Fibroblast of skin of back (primary cell): ENCODE measurements at places on chromosomes 6 and 20.

DNA sequence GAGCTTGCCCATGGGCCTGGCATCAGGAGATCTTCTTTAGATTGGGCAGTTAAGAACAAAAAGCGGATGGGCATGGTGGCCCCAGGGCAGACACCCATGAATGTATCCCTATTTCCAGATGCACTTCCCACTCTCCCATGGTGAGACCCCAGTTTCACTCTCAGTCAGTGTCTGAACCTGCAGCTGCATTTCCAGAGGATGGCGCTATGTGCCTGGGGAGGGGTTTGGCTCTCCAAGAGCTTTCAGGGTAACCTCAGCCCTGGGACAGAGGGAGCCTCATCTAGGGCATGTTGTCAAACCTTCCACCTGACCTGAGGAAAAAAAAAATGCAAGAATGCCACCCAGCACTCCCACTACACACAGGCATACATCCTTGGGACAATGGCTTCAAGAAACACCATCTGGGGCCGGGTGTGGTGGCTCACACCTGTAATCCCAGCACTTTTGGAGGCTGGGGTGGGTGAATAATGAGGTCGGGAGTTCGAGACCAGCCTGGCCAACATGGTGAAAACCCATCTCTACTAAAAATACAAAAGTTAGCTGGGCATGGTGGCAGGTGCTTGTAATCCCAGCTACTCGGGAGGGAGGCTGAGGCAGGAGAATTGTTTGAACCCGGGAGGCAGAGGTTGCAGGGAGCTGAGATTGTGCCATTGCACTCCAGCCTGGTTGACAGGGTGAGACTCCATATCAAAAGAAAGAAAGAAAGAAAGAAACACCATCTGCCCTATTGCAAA is 1.9 kb downstream of the CST9L start:
- DNase-seq: no peak

GRCh38 chr6:125962900-125963497 is 6.4 kb downstream of the HINT3 start:
- DNase-seq: no peak

- peak; percentile 8 for DNase-seq
Measured at GRCh38 chr20:48626226-48626937, 201.4 kb downstream of the PREX1 start.

- no peak for DNase-seq
Measured at GRCh38 chr6:49384904-49385303, 78.1 kb downstream of the MMUT start.

DNA sequence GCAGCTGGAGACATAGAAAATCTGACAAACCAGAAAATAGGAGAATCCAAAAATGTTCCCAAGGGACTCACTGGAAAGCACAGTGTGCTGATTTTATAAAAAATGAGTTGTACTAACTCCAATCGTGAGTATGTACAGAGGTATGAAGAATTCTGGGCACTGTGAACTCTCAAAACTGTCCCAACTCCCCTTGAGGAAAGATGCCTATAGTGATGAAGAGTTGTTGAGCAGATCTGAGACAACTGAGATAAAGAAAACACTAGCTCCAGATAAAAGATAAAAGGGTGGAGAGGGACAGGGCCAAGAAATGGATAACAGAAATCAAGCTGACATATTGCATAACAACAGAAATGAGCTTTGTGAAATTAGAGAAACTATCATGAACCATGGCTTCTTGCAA is 481.4 kb downstream of the MAFB start:
- DNase-seq: no peak

GRCh38 chr20:37502654-37503053 is 18.4 kb upstream of the NNAT start:
- no peak for DNase-seq

DNA sequence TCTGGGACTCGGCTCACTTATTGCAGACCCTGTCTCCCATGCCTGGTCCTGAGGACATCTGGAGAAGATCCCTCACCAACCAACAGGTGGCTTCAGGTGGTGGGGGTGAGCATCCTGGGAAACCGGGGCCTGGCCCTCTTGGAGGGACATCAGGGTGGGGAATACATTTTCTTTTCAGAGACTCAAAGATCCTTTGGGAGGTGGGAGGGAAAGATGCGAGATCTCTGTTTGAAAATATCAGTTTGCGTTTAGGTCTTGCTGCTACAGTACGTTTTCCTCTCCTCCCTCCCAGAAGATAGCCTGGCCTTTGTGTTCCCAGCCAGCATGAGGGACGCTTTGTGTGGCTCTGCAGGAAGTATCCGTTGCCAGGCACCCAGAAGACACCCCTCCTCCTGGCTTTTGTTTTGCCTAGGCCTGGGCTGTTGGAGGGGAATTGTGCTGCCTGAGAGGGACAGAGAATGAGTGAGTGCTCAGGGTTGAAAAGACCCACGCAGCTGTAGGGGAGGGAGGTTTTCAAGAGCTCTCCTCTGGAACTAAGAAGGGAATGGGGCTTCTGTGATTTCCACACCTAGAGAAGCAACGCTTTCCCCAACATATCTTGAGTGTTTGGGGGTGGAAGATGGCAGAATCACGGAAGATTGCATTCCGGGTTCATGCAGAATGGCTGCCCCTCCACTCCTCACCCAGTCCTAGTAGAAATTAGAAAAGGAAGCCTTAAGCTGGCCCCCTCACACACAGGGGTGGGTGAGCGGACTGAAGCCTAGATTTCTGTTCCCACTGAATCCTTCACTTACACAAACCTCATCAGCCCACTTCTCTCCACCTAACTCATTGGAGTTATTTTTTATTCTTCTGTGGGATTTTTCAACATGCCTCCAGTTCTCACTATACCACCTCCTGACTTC is 22.0 kb upstream of the SLC2A12 start:
- DNase-seq: no peak
